Activated T-helper 1 cell treated with anti-CD3 and anti-CD28 coated beads, Interleukin-2, amount 50 U/mL, for 16 hours (primary cell): ENCODE measurements at places on chromosomes 16 and 17.

GRCh38 chr16:60459463-60459862, 1576.8 kb downstream of the CDH8 start:
- no peak for DNase-seq

DNA sequence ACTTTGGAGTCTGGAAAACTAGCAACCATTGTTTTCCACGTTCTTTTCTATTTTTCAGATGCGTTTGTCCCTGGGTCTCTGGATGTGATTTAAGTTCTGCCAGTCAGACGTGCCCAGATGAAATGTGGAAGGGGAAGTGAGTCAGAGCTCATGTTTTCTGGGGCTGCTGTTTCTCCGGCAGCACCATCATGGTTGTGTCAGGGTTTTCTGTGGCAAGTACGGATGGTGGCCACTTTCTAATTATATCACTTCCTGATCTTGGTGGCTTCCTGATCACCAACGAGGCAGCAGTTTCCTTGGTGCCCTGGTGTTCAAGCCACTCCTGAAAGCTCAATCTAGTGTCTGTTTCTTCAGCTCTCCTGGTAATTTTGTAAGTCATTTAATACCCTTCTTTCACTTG, 31.4 kb upstream of the PMFBP1 start:
- DNase-seq, result no peak

- no peak for DNase-seq
Observed at GRCh38 chr16:57186872-57187854, 1.0 kb downstream of the RSPRY1 start.

GRCh38 chr17:57373048-57373447, 116.7 kb downstream of the MSI2 start:
- DNase-seq, result no peak

GRCh38 chr17:63519116-63519881, 3.9 kb upstream of the KCNH6 start:
- DNase-seq, result no peak

- DNase-seq, result no peak
Observed at GRCh38 chr17:62125307-62125706, 60.2 kb upstream of the MED13 start.

DNA sequence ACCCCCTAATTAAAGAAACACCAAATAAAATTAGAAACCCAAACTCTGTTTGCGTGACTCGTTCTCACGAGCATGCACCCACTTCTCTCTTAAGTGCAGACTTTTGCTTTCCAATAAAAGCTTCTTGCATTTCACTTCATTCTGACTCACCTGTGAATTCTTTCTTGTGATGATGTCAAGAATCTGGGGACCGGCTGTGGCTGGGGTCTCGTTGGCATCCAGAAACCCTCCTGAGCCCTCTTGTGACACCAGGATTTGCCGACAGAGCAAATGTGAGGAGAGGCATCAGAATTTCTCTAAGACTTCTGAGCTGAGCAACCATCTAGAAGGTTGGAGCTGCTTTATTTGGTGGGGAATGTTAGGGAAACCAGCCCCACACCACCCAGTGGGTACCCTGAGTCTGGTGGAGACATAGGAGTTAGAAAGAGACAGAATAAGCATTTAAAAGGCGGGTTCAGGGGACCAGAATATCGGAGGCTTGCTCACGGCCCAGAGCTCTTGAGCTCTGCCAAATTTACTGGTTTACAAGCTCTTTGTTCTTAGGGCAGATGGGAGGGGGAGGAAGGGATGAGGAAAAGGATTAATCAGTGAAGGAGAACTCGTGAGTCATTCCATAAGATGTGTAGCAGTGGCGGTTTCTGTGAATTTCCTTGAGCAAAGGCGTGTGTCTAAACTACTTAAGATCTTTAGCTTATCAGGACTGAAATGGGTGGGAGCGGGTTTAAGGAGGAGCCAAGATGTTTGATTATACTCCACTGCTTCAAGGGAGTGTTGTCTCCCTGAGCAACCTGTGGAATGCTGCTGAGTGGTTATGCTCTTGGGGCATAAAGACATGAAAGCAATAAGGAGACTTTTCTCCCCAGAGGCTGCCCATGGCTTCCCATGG, 24.2 kb upstream of the TMC5 start:
- no peak for DNase-seq

- DNase-seq, result no peak
Observed at GRCh38 chr16:54289242-54289944, 2.8 kb upstream of the IRX3 start.

DNA sequence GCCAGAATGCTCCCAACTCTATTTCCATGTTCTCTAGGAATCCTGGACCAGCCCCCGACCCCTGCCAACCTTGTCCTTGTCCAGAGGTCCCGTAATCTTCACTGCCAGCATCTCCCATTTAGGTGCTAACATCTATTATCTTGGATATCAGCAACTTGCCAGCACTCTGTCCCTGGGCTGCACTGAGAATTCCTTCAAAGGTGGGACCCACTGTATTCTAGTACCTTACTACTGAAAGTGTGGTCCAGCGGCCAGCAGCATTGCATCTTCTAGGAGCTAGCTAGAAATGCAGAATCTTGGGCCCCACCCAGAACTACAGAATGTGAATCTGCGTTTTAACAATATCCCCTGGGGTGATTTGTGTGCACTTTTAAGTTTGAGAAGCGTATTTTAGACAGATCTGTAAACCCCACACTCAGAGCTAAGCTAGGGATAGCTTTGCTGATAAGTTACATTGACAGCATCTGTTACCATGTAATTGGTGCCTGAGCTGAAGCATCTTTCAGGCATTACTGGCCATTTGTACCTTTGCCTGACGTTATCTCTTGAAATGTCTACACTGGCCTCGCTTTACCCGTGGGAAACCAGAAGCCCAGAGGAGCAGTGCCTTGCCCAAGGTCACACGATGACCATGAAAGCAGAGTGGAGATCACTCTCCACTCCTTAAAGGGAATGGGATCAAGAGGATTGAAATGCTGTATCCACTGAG, 8.3 kb downstream of the ABAT start:
- no peak for DNase-seq

GRCh38 chr17:57687642-57688041, 57.5 kb downstream of the CCDC182 start:
- DNase-seq, result no peak

DNA sequence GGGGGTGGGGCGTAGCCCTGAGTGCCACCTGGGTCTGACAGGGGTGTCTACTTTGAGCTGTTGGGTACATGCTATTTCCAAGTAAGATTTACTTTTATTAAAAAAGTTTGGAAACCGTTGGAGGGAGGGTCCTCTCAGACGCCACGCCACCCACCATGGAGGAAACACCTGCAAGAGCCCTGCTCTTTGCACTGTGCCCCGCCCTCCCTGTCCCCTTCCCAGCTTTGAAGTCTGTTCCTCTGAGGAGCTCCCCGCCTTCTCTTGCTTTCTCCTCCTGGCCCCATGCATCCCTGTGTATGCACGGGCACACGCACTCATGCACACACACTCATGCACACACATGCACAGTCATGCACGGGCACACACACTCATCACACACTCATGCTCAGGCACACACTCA, 15.5 kb downstream of the ADGRG1 start:
- no peak for DNase-seq

DNA sequence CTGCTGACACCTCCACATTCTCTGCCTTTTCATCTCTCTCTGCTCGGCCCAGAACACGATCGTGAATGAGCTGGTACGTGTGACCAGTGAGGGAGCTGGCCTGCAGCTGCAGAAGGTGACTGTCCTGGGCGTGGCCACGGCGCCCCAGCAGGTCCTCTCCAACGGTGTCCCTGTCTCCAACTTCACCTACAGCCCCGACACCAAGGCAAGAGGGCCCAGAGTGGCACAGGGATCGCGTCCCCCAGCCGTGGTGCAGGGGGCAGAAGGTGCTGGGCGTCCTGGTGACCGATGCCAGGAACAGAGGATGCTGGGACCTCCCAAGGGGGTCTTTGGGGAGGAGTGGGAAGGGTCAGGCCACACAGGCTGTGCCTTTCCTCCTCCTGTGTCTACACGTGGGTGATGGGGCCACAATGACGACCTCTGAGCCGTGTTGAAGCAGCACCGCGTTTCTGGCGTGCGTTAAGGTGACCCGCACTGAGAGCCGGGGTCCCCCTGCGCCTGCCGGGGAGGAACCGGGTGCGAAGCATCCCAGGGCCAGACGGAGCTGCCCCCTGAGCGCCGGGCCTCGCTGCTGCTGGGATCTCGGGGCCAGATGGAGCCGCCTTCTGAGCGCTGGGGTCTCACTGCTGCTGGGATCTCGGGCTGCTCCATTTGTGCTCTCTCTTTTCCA, 17.4 kb downstream of the GAA start:
- no peak for DNase-seq

- no peak for DNase-seq
Observed at GRCh38 chr17:2965621-2966595, 97.5 kb downstream of the OR1D5 start.

GRCh38 chr17:51820252-51820651, 338.3 kb downstream of the CA10 start:
- DNase-seq, result no peak

GRCh38 chr17:20266806-20267458, 200.4 kb downstream of the LGALS9B start:
- DNase-seq, result no peak

DNA sequence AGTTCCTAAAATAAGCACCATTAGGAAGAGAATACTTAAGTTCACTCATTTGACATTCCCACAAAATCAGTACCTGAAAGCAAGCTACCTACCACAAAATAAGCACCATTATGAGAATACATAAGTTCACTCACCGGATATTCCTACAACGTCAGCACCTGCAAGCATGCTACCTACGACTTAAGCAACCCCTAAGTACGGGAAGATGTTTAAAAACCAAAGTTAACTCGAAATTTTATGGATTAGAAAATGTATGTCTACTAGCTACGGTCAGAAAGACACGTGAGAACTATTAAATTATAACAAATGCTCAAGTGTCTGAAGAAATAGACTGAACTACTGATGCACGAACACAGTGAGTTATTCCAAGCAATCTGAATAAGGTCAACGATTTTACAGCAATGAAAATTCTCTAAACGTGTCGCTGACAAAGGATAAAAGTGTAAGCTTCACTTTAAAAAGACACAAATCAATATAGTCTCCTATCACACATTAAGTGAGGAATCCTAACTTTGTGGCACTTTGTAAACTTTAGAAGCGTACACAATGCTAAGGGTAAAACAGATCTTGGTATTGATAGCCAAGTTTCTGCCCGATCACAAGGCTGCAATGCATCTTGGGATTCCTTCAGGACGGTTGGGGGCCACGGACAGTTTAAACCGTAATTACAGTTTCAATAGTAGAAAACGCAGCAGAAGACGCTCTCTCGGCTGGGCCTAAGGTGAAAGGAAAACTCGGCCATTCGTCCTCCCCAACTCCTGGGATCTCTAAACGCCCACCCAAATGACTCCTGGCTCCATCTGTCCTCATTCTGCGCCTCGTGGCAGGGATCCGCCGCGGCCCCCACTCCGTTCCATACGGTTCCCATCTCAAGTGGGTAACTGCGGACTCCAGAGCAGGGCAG, 1.3 kb downstream of the GSPT1 start:
- DNase-seq, result no peak

DNA sequence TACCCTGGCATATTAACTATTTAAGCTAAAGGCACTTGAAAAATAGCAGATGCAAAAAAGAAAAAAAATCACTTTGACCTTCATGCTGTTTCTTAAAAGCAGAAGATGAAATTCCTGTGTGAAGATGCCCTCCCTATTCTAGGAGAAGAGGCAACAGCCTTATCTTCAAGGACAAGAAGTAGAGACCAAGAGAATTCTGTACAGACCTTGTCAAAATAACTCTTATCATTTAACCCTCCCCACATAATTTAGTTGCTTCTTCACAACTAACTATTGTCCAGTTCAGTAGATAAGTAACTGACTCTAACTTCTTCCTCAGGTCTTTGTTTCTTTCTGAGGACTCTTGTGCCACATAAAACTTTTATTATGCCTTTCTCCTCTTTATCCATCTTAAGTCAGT, 72.0 kb upstream of the MARCHF10 start:
- no peak for DNase-seq

- DNase-seq, result no peak
Observed at GRCh38 chr17:35167666-35168065, 20.0 kb downstream of the UNC45B start.

- DNase-seq, result peak; percentile 19
Observed at GRCh38 chr16:66961065-66961744, at the start of gene CES3. Gene CES3 (plus strand): TSS chr16:66961266. CDS start chr16:66961308, 42 bp downstream.

DNA sequence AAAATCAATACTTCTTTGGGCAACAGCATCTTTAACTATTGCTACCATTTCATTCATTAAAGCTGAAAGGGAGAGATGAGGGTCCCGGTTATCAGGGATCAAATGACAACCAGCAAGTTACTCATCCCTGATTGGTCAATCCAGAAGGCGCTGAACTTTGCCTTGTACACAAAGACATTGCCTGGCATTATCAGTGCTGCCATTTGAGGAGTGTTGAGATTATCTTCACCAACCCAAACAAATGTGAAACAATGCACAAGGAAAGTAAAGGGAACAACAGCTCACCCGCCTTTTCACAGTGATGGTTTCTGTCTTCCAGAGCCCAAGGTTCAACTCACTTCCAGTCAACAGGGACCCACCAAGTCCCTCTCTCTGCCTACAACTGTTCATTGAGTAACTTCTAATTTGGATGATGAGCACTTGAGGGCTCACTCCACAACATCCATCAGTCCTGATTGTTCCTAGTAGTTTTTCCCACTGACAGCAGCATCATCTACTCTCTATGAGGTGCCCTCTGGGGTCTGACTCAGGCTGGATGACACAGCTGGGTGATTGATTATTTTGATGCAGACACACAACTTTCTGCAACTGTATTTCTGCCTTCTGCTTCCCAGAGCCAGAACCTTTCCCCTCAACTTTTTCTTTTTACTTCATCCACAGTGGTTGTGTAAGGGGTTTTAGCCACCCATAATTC, 32.0 kb downstream of the LYRM9 start:
- no peak for DNase-seq

DNA sequence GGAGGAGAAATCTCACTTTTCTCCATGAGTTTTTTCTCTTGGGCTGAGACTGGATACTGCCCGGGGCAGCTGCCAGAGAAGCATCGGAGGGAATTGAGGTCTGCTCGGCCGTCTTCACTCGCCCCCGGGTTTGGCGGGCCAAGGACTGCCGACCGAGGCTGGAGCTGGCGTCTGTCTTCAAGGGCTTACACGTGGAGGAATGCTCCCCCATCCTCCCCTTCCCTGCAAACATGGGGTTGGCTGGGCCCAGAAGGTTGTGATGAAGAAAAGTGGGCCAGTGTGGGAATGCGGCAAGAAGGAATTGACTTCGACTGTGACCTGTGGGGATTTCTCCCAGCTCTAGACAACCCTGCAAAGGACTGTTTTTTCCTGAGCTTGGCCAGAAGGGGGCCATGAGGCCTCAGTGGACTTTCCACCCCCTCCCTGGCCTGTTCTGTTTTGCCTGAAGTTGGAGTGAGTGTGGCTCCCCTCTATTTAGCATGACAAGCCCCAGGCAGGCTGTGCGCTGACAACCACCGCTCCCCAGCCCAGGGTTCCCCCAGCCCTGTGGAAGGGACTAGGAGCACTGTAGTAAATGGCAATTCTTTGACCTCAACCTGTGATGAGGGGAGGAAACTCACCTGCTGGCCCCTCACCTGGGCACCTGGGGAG, 19.1 kb downstream of the NGFR start:
- DNase-seq, result no peak

DNA sequence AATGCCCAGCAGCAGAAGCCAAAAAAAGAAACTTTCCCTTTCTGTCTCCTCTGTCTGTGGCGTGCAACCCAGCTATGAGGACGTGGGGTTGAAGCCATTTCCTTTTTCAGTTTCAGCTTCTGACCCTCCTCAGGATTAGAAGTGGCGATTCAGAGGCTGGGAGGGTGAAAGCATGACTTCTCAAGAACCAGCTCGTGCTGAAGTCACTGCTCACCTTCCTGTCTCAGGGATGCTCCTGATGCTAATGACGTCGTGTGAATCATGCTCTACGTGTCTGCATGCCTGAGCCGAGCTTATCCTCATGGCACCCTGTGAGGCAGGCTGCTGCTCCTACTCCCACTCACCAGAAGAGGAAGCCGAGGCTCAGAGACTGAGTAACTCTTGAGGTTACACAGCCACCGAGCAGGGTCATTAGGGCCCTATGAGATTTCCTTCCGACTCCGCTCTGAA, 5.7 kb upstream of the LPO start:
- DNase-seq, result no peak
